Suppressor macrophage treated with lipopolysaccharide for 1 hour (primary cell): ENCODE measurements at places on chromosomes 12 and 14.

- no peak for DNase-seq
Measured at GRCh38 chr12:132450418-132451171, 39.4 kb upstream of the FBRSL1 start.

GRCh38 chr14:32230181-32230580 lies 27.1 kb upstream of the RNU6-8 start:
- no peak for DNase-seq

- DNase-seq = no peak
Measured at GRCh38 chr12:3684449-3685051, 68.4 kb downstream of the CRACR2A start.

DNA sequence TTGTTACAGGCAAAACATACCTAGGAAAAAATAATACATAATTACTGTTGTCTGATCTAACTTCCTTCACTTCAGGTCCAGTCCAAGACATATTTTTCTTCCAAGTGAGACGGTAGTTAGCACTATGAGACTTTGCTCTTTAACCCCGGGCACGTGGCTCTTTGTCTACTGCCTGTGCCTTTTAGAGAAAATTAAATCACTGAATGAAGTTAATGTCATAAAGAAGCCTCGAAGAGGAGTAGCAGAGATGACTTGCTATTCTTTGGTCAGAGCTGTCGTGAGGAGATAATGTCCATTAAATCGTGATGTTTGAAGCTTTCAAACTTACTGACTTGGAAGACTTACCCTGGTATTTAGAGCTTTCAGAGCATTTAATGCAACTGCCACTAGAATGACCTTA lies 8.7 kb downstream of the TESPA1 start:
- DNase-seq = no peak

DNA sequence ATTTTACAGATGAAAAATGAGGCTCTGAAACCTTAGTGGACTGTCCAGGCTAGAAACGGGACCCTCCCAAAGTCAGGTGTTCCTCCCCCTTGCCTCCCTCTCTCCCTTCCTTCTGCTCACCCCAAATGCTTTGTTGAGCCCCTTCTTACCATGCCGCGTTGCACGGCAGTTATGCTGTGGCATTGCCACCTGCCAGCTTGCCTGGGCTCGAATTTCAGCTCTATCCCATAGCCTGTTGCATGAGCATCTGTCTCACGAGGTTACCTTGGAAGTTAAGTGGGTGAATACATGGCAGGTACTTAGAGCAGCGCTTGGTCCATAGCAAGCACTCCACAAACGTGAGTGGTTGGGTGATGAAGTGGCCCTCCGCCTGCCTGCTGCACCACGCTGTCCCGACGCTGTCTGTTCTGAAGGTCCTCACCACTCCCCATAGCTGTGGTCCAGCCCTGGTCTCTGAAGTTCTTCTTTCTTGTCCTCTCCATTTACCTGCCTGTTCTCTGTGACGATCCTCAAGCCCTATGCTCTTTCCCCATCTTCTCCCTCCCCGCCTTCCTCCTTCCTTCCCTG lies 269.9 kb downstream of the CACNA1C start:
- no peak for DNase-seq

GRCh38 chr14:73997944-73998447 lies 21.1 kb downstream of the ENTPD5 start:
- DNase-seq = no peak

- DNase-seq = no peak
Measured at GRCh38 chr14:40599725-40600124, 1007.0 kb upstream of the LRFN5 start.

- DNase-seq = no peak
Measured at GRCh38 chr14:104706733-104707607, 17.1 kb upstream of the ADSS1 start.

DNA sequence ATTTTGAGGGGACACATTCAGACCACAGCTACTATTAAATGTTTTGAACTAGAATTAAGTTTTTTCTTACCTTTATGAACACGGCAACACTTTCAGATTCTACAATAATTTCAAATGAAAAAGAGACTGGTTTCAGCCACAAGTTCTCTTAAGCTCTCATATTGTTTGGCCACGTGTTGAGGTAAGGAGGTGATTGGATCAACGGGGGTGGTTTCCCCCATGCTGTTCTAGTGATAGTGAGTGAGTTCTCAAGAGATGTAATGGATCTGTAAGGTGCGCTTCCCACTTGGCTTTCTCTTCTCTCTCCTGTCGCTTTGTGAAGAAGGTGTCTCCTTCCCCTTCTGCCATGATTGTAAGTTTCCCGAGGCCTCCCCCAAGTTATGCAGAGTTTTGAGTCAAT lies 48.9 kb upstream of the DYRK2 start:
- DNase-seq = no peak

DNA sequence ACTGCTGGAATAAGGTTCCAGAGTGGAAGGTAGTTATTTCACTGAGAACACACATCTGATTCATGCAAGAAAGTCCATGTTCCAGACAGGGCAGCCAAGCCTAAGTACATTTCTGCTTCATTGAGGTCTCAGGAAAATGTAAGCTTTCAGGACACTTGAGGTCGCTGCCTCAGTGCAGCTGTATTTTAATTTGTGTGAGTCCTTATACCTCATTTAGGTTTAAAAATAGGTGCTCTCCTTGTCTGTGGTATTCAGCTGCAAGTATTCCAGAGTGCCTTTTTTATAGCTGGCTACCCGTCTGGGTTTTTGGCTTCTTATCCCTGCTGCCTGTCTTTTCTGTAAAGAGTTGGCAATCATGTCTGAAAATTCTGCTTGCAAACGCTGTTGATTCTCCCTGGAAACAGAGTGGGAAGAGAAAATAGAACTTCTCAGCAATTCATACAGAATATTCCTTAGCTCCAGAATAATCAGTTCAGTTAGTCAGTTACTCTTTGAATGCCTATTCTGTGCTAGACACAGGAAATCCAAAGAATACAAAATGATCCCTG lies 45.3 kb upstream of the PLBD1 start:
- DNase-seq = no peak

DNA sequence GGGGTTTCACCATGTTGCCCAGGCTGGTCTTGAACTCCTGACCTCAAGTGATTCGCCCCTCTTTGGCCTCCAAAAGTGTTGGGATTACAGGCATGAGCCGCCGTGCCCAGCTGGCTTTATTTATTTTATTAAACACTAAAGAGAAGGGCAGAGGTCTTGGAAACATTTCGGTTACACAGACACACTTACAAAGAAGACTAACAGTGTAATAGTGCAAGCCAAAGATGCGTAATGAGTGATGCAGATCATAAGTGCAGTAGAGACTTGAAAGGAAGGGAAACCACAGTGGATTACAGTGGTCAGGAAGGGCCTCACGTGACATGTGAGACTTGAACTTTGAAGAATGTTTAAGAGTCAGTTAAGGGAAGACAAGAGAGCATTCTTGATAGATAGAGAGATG lies 33.9 kb upstream of the CDK17 start:
- DNase-seq = peak; percentile 53

DNA sequence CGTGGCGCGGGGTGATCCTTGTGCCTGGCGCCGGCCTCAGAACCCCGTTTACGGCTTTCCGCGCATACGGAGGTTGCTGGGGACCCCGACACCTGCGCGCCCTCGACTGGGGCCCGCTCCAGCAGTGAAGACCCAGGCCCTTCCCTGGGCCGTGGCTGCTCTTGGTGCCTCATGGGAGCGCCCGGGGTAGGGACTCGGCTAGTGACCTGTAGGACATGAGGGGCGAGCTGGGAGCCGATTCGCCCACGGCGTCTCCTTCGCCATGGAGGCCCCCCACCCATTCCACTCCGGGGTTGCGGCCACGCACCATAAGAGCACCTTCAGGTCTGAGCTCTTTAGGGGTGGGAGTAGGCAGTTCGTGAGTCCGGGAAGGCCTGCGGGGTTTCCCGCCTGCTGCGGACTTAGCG lies 14.2 kb upstream of the PAX9 start:
- no peak for DNase-seq

DNA sequence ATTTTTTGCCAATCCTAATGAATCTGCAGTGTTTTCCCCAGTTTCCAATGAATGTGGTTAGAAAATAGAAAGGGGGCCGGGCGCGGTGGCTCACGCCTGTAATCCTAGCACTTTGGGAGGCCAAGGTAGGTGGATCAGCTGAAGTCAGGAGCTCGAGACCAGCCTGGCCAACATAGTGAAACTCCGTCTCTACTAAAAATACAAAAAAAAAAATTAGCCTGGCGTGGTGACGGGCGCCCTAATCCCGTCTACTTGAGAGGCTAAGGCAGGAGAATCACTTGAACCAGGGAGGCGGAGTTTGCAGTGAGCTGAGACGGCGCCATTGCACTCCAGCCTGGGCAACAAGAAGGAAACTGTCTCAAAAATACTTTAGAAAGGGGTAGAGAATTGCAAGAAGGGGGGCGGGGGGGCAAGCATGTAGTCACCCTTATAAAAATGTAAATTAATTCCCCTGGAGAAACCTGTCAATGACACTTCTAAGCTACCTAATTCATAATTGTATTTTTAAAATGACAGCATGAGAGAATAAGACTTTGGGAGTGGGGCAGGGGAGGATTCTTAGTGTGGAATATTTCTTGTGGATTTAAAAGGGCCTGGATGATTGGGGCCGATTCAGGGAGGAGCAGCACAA lies 1.7 kb downstream of the KLHDC2 start:
- no peak for DNase-seq

DNA sequence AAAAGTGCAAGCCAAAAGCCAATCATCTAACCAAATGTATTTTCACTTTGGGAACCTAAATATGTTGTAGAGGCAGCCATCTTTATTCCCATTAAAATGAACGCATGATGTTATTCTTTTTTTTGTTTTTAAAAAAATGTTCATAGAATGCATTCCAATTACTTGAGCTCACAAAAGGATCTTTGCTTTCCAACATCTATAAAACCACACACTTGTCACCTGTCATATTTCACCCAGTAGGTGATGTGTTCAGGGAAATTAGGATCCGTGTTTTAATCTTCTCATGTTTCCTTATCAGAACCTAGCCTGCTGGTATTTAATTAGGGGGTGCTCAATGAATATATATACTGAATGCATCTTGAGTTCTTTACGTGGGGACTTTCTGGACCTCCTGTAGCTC lies 13.6 kb downstream of the TTC8 start:
- DNase-seq = no peak

DNA sequence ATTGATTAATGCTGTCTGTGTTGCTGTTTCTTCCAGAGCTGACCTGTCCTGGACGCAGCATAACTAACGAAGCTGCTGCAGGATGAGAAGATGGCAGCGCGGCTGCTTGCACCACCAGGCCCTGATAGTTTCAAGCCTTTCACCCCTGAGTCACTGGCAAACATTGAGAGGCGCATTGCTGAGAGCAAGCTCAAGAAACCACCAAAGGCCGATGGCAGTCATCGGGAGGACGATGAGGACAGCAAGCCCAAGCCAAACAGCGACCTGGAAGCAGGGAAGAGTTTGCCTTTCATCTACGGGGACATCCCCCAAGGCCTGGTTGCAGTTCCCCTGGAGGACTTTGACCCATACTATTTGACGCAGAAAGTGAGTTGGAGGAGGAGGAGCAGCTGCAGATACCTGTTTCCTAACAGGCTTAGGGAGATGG lies 71.7 kb downstream of the SCN8A start:
- no peak for DNase-seq

DNA sequence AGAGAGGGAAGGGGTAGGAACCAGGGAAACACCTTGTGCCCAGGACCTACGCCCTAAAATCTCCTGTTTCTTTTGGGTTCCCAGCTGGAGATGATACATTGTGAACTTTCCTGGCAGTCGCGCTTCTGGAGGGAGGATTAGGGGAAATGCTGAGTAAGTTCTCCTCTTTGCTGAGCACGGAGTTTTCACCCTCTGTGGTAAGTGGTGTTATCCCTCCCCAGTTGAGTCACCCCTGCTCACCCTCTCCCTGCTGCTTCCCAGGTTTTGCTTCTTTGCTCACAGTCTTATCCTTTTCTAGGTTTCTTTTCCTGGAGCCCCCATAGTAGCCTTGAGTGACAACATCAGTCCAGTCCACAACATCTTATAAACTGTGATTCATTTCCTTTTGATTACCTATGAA lies 789.1 kb downstream of the TMEM121 start:
- DNase-seq = peak; percentile 61

DNA sequence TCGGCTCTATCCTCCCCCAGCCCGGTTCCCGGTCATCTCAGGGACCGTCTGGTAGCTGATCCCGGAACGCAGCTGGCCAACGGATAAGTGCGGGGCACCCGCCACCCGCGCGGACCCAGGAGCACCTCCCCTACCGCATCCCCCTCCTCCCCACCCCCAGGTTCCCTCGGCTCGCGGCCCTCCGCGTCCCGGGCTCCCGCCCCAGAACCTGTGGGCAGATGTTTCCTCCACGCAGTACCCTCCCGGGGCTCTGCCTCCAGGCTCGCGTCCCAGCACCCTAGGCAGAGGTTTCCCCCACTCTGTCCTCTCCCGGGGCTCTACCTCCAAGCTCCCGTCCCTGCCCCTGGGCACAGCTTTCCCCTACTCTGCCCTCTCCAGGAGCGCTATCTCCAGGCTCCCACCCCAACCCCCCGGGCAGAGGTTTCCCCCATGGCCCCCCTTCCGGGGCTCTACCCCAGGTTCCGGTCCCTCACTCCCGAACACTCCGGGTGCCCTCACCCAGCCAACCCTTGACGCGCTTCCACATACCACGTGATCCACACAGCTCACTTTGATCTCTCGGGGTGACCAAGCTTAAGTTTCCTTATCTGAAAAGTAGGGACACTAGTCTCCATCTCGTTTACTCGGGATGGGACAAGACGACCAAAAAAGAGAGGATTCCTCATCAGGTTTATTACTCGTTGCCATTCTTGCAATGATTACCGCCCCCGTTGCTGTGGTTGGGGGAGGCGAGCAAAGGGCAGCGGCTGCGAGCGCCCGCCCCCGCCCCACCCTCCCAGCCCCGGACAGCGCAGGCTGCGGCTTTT lies at the start of gene CCDC38:
Gene CCDC38, minus strand, starts transcription at position 91 of the 806 bp plus-strand sequence. CDS start 6,105 bp downstream, outside the sequence.
- peak; percentile 80 for DNase-seq

DNA sequence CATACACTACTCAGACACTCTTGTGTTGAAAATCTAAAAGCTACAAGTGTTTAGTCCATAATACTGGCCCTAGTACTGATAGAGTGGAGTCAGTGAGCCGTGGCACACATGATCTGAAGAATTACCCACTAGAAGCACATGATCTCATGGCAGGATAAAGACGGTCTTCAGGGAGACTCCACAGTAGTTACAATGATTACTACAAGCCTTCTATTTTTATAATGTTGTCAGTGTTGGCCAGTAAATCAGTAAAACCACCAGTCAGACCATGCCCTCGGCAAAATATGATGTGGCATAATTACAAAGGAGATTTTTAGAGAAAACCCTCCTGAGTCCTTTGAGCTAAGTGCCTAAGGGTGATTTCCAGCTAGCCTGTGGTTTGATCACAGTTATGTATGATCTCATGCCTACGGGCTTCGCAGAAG lies 114.9 kb downstream of the PDZRN4 start:
- DNase-seq = no peak

- no peak for DNase-seq
Measured at GRCh38 chr14:63287666-63288483, 30.9 kb downstream of the GPHB5 start.

DNA sequence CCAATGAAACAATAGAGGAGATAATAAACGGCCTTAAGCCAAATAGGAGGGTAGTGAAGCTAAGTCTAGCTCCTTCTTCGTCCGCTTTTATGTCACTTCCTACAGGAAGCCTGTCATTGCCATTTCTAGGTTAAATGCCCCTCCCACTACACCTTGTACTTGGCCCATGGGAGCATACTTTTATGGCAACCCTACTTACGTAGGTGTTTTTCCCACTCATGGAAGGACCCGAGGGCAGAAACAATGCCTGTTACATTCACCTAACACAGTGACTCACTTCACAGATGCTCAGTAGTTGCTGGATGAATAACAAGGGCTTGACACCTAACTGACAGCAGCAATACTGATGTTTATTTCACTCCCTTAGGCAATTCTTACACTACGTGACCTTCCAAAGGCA lies 44.5 kb downstream of the ALKBH1 start:
- DNase-seq = no peak

- peak; percentile 98 for DNase-seq
Measured at GRCh38 chr12:130838951-130839769, at the start of gene STX2. Gene STX2 (minus strand): TSS chr12:130839250. CDS start chr12:130839099, 151 bp downstream.
